D341Med (cell line): ENCODE measurements at places on chromosomes 2 and 18.

DNA sequence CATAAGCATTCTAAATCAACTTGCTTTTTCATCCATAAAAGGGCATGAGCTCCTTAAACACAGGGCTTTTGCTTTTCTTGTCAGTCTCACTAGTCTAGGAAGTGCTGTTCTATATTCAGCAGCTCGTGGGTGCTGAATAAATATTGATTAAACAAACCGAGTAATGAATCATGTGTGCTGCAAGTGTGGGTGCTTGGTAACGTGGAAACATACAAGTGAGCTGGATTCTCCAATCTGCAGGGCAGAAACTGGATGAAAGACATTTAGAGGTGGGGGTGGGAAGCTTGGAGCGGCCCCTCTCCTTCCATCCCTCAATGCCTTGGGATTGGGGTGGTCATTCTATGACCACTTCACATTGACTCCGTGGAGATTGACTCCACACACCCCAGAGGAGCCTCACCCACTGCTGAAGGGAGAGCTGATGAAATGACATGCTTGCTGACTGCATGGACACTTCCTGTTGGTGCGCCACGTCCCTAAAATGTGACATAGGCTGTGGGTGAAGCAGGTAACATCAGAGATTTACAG, 114.6 kb downstream of the DOCK10 start:
- no peak for DNase-seq

GRCh38 chr2:132608311-132608710, 61.7 kb downstream of the LYPD1 start:
- DNase-seq, result no peak

GRCh38 chr2:124437811-124438210, 412.7 kb downstream of the CNTNAP5 start:
- DNase-seq, result no peak

DNA sequence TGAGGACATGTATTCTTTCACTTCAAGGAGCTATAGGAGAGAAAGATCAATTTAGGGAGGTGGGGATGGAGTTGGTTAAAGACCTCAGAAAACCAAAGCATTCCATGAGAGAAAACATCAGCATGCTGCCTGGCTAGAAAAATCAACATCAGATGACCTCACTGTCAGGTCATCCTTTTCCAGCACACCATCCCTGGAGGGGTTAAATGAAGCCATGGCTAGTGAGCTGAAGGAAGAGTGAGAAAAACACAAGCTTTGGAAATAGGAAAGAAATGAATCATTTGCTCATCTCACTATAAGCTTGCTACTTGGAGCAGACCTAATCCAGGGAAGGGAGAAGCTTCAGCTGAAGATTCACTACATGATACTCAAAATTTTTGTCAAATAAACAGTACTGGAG, 109.5 kb upstream of the ITGB6 start:
- DNase-seq, result no peak

DNA sequence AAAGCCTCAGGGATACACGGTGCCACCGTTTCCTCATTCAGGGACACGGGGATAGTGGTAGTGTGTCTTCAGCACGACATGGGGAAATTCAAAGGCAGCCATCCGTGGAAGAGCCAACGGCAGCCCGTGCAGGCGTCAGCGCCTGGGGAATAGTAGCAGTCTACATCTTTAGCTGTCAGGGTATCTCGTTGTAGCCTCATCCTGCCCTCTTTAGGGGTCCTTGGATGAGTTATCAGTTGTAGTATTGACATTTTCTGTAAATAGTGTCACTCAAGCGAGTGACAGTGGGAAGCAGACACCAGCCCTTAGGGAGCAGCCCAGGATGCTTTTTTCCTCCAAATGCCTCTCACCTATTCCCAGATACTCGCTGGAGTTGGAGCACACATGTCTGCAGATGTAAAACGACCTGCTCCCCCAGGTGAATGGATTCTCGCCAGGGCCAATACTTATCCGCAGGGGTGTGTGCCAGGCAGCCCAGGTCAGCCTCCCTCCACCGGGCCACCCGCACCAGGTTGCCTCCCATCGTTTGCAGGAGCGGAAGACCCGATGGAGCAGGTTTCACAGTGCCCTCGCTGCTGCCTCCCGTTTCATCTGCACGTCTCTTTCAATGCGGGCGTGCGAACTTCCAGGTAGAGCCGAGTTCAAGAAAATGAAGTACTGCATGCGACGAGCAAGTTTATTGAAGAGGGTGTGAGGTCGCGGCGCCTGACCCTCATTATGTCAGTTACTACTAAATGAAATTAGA, 41.0 kb downstream of the AGAP1 start:
- DNase-seq, result no peak

DNA sequence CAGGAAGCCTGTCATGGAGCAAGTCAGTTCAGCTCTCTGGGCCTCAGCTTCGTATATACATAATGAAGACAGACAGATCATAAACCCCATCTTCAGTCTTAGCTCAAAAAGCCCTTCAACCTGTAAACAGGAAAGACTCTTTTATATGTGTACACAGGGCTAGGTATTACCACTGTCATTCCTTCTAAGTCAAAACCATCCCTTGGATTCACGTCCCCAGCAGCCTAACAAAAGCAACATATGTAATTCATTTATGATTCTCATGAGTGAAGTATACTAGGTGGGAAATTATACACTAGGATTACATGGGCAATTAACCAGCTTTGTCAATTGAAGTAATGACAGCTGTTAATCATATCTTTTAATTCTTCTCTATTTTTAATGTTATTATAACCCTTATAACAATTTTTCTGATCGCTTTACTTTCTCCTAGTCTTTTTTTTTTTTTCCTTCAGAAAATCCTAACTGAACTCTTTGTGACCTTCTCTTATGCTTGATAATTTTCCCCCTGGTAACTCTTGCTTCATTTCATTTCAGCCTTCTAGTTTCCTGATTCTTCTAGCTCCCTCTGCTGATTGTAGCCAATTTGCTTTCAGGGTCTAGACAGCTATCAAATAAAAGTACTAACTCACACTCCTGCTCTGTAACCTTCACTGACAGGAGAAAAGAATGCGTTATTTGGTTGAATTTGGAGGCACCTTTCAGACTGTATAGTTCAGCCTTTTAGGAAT, 99.7 kb downstream of the RBM43 start:
- DNase-seq, result no peak

GRCh38 chr2:209900638-209901037, 101.8 kb upstream of the RPE start:
- DNase-seq, result no peak

DNA sequence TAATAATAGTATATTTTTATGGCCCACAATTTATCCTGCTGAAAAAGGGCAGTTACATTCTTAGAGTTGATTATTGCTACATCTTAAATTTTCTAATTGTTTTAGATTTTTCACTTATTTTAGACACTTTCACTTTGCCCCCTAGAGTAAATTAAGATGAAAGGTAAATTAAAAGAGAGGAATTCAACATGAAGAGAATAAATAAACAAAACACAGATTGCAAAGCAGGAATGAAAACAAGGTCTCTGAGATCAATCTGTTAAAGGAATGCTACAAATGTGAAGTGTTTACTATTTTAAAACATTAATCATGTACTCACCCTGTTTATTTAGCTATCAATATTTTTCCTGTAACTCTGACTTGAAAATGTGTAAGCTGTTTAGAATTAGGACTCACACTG, 113.5 kb upstream of the ETAA1 start:
- DNase-seq, result no peak

GRCh38 chr2:64721320-64721623, 67.6 kb upstream of the SERTAD2 start:
- no peak for DNase-seq

GRCh38 chr18:32920796-32921787, 148.3 kb upstream of the KLHL14 start:
- no peak for DNase-seq

DNA sequence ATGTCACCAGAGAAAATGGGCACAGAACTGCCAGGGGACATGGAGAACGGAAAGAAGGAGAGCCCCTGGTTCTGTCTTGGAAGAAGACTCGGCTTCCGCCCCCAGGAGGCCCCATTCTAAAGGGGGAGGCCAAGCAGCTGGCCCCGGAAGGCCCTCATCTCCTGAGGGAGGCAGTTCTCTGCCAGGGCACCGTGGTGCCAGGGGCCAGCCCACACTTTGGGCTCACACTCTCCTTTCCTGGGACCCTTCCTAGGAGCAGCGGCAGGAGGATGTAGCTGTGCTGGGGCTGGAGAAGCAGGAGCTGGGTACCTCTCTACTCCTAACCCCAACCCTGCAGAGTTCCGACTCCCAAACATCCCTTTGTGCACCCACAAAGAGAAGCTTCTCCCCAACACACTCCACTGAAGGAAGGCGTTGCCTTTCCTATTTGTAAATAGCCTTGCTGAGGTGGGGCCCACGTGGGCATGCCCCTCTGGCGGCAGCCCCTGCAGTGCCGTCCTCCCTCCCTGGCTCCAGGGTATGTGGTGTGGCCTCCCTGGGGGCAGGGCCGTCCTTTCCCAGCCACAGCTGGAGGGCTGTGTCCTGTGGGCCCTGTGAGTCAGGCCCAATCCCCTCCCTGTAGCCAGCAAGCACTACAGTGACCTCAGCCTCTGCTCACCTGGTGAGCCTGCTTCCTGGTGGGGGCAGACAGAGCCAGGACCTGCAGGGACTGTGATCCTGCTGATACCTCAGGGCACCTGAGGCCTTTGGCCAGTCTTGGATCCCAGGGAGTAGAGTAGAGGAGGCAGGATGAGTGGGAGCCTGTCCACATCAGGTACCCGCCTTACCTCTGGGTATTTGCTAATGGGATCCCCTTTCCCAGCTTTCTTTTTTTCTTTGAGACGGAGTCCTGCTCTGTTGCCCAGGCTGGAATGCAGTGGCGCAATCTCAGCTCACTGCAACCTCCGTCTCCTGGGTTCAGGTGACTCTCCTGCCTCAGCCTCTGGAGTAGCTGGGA, 26.6 kb downstream of the ZFP36L2 start:
- DNase-seq, result no peak

- peak; percentile 16 for DNase-seq
Observed at GRCh38 chr2:193776988-193777387, 1582.3 kb upstream of the TMEFF2 start.

DNA sequence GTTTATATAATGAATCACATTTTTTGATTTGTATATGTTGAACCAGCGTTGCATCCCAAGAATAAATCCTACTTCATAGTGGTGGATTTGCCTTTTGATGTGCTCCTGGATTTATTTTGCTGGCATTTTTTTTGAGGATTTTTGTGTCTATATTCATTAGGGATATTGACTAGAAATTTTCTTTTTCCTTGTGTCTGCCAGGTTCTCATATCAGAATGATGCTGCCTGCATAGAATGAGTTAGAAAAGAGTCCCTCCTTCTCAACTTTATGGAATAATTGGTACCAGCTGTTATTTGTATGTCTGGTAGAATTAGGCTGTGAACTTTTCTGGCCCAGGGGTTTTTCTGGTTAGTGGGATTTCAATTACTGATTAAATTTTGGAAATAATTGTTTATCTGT, 457.4 kb upstream of the DSEL start:
- DNase-seq, result no peak

- no peak for DNase-seq
Observed at GRCh38 chr18:3207565-3207964, 12.2 kb downstream of the MYOM1 start.

DNA sequence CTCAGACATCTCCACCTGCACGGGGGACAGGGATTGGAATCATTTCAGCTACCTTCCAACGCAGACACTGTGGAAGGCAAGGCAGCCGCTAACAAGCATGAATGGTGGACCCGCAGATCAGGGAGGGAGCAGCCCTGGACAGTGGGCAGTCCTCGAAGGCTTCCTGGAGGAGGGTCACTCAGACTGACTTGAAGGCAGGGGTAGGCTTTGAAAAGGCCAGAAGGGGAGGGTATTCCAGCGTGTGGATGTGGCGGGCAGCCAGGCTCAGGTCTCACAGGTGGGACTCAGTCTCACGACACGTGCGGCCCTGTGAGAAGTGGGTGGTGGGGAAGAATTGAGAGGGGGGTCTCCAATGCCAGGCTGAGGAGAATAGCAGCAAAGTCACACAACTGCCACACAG, 29.9 kb downstream of the DYSF start:
- peak; percentile 6 for DNase-seq

DNA sequence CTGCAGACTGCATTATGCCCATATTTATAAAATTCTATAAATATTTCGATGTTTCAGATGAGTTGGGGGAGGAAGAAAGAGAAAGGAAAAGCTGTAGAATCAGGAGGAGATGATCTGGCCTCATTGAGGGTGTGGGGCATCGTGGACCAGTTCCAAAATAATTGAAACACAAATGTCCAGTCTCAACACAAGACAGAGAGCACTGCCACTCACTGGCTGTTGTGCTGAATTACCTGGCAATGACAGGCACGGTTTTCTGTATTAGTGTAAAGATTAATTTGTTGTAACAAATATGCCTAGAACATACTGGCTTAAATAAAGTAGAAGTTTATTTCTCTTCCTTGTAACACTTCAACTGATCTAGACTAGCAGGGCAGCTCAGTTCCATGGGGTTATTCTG, 24.1 kb downstream of the POLE4 start:
- DNase-seq, result peak; percentile 40

DNA sequence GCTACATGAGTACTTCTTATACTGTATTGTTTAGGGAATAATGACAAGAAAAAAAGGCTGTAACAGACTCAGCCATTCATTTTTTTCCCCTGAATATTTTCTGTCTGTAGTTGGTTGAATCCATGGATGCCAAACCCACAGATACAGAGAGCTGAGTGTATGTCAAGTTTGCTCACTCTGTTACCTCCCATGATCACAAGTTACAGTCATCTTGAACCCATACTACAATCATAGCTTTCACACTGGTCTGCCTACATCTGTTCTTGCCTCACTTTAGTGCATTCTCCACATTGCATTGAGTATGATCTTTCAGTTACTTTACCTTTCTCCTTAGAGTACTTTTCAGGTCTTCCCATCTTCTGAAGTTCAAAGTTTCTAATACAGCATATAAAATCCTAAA, 94.0 kb downstream of the BIRC6 start:
- DNase-seq, result no peak

DNA sequence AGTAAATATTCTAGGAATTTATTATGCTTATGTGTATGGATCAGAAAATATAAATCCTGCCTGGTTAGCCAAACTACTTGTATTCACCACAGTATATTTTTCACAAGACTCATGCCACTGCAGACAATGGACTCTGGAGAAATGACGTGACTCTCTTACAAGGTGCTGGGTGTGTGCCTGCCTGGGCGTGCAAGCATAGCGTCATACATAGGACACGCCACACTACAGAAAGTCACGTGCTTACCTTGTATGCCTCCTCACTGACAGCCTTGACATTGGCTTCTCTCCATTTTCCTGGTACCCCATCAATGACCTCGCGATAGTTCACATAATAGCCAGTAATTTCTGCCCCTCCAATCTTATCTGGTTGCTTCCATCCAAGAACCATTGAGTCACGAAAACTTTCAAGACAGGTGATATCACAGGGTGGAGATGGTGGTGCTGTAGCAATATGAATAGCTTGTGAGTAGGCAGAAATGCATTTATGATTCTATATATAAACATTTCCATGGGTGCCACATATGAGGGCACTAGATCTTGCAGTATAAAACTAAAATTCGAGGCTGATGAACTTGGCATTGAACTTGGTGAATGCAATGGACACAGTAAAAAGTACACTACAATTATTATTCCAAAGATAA, 93.2 kb downstream of the MYOM1 start:
- no peak for DNase-seq

- DNase-seq, result no peak
Observed at GRCh38 chr2:27823569-27823968, 52.0 kb downstream of the MRPL33 start.

- DNase-seq, result no peak
Observed at GRCh38 chr18:54822872-54823845, 5.1 kb upstream of the RAB27B start.

- DNase-seq, result no peak
Observed at GRCh38 chr18:56715121-56715520, 64.0 kb downstream of the WDR7 start.
